ENCODE measurements at places on chromosomes 12 and 14.

DNA sequence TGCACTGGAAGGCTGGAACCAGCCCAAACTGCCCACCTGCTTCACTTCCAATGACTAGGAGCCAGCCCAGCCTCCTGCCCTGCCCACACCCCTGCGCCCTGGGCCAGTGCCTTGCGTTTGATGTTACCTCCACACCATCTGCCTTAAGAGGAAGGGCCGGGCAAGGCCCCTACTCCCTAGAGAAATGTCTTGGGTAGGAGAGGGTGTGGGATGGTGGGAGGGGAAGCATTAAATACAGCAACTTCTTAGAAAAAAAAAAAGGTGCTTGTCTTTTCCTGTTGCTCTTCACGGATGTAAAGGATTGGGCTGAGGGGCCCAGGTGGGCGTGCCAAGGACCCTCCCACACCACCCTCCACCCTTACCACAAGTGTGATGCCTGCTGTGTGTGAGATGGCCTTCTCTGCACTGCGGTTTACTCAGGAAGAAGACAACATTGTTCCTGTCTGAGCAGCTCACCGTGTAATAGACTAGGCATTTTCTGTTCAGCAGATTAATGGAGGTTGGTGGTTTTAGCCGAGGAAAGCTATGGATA, 99.9 kb downstream of the NINJ2 start:
- no peak for DNase-seq

- DNase-seq: peak; percentile 60
Observed at GRCh38 chr14:54622192-54622958, 55.4 kb downstream of the SAMD4A start.

DNA sequence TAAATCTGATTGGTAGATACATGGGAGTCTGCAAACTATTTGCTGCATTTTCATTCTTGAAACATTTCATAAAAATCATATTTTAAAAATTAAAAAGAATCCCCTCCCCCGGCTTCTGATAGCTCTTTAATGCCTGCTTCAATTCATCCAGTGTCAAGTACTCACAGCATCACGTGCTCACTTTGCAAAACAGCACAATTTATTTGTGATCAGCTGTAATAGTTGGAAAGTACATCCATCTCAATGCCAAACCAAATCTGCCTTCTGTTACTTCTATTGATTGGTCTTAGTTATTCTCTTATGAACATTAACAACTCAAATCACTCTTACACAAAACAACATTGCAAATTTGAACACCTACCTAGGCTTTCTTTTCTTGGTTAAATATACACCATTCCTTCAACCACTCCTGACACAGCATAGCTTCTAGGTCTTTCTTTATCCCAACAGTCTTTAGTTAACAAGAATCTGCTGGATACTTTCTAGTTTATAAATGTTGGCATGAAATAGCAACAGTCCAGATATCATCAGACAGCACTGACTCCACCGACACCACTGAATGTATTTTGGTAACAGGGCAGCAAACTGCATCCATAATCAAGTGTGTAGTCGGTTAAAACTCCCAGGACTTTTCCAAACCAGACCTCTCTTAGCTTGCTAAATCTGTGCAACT, 58.0 kb downstream of the PARP11 start:
- DNase-seq: no peak

DNA sequence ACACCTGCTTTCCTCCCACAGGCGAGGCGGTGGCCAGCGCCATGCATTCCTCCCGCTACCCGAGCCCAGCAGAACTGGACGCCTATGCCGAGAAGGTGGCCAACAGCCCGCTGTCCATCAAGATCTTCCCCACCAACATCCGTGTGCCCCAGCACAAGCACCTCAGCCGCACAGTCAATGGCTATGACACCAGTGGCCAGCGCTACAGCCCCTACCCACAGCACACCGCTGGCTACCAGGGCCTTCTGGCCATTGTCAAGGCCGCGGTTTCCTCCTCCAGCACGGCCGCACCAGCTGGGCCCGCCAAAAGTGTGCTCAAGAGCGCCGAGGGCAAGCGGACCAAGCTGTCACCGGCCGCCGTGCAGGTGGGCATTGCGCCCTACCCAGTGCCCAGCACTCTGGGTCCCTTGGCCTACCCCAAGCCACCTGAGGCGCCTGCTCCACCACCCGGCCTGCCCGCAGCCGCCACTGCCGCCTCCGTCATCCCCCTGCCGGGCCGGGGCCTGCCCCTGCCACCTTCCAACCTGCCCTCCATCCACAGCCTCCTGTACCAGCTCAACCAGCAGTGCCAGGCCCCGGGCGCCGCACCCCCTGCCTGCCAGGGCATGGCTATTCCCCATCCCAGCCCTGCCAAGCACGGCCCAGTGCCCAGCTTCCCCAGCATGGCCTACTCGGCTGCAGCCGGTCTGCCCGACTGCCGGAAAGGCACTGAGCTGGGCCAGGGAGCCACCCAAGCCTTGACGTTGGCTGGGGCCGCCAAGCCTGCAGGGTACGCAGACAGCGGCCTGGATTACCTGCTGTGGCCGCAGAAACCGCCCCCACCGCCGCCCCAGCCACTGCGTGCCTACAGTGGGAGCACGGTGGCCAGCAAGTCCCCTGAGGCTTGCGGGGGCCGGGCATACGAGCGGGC, 54.6 kb downstream of the FAM222A start:
- no peak for DNase-seq

DNA sequence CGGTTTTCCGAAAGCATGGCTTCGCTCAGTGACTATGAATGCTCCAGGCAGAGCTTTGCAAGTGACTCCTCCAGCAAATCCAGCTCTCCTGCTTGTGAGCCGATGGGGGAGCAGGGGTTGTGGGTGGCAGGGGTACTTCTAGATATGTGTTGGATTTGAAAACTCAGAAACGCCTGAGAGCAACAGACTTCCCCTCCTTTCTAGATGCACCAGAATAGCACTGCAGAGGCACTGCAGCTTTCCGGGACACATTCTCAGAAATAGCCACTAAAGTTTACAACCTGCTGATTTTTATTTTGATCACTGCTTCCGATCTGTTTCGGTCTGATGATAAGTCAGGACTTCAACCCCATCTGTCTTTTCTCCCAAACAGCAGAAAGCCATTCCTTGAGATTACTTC, 8.6 kb downstream of the TCP11L2 start:
- no peak for DNase-seq

DNA sequence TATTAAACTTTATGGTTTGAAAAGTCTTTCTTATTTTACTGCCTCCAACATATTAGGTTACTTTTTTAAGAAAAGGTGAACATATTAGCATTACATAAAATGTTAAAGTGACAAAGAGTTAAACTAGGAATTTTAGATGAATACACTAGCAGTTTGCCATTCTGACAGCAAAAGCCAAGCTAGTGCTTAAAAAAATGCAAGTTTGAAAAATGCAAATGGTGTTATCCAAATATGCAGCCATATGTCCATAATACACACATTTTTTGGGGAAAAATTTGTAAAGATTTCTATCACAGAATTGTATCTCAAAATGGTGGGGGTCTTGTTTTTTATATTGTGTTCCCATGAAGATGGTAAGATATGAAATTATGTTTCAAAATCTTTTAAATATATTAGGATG, 466.1 kb downstream of the FOXG1 start:
- no peak for DNase-seq

GRCh38 chr14:81350344-81351130, 49.6 kb downstream of the STON2 start:
- DNase-seq: no peak

- DNase-seq: no peak
Observed at GRCh38 chr14:77473921-77474320, 16.0 kb downstream of the AHSA1 start.

DNA sequence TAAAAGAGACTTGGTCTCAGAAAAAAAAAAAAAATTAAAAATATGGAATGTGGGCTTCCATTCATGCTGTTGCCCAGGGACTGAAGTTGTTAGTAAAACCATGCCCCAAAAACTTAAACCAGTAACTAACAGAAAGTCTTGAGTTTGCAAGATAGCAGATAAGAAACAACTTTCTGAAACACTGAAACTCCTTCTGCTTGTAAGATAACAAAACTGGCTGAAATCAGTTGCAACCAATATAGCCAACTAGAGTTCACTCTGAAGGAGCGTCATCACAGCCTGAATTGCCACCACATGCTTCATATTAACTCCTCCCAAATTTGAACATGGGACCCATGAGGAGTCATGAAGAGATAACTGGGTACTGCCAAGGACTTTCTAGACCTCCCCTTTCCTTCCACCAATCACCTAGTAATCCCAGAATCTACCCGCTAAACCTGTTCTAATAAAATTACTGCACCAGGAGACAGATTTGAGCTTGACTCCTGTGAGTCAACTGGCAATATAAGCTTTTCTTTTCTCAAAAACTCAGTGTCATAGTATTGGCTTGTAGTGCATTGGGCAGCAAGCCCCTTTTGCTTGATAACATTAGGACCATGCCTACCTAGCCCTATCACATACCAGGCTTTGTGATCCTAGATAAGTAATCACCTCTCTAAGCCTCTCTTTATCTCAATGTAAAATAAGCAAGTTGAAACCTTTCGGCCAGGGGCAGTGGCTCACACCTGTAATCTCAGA, 53.6 kb downstream of the R3HDM2 start:
- no peak for DNase-seq

- DNase-seq: no peak
Observed at GRCh38 chr12:18479256-18479655, 217.9 kb downstream of the PIK3C2G start.

DNA sequence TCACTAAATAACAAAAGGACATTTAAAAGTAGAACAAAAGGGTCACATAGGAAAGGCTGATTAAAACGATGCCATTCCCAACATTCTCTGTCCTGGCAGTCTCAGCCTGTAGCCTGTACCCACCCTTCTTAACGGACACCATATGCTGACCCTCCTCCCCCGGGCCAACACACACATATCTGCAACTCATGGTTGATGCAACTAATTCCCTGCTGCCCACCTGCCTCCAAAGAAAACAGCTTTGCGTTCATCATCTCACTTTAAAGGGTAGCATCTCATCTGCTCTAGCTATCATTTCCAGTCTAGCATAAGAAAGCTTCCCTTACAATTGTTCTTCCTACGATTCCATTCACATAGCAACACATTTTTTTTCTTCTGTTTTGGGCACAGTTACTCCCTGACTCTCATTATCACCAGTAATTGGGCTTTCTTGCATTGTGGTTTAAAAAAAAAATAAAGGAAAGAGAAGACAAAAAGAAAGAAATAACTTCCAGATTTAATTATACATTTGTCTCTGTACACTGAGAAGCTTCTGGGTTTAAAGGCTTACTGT, 92.9 kb downstream of the KCNC2 start:
- no peak for DNase-seq

GRCh38 chr12:17540921-17541320, 549.1 kb downstream of the RERGL start:
- DNase-seq: no peak

GRCh38 chr12:120194534-120195395, at the start of gene GCN1:
TSS of gene GCN1 (minus strand) at chr12:120194715. CDS start at chr12:120194697, 18 bp downstream.
- DNase-seq: peak; percentile 75

GRCh38 chr12:124466216-124467128, 100.9 kb downstream of the NCOR2 start:
- DNase-seq: peak; percentile 81

DNA sequence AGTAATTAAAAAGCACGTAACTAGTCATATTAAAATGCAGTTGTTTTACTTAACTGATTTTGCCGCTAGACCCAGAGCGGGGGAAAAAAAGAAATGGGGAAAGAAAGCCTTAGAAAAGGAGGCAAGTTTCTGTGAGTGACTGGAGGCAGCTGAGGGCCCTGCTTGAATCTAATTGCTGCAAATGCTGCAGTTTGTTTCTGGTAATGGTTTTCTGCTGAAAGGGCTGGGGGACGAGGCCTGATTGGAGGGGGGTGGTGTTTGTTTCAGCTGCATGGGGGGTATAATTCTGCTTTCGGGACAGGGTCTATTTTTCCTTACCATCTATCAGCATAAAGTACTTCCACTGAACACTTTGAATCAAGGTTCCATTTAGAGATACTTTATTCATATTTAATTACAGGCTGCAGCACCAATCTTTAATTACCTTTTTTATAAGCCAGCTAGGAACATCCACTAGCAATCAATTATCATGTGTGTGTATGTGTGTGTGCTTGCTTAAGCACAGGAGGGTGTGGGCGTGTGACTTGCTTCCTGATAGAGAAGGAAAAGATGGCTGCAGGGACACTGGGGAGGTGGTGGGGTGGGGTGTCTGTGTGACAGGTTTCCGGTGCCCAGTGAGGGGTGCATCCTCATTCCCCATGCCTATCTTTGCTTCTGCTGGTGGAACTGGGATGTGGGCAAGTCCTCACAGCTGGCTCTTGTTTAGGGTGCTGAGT, 83.4 kb downstream of the ADCK1 start:
- DNase-seq: no peak

- no peak for DNase-seq
Observed at GRCh38 chr12:100413001-100413400, 56.1 kb downstream of the SLC17A8 start.

GRCh38 chr12:107328442-107329133, 235.2 kb upstream of the CRY1 start:
- no peak for DNase-seq

DNA sequence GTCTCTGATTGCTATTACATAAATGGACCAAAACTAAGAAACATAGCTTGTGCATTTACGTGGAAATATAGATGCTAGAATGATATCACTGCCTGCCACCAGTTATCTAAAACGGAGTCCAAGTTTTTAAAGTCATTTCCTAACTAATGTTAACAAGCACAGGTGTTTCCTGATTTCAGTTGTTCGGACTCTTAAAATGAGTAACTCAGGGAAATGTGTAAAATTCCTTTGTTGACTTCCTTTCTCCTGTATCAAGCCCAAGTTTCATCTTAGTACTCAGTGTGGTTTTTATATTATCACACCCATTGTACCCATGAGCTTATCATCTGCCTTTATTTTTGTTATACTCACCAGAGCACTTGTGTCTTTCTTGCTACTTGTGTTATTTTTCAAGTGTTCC, 13.2 kb upstream of the PRKCH start:
- no peak for DNase-seq

- no peak for DNase-seq
Observed at GRCh38 chr12:83389237-83389996, 702.7 kb downstream of the TMTC2 start.

GRCh38 chr12:104638851-104639240, 182.1 kb downstream of the CHST11 start:
- no peak for DNase-seq

DNA sequence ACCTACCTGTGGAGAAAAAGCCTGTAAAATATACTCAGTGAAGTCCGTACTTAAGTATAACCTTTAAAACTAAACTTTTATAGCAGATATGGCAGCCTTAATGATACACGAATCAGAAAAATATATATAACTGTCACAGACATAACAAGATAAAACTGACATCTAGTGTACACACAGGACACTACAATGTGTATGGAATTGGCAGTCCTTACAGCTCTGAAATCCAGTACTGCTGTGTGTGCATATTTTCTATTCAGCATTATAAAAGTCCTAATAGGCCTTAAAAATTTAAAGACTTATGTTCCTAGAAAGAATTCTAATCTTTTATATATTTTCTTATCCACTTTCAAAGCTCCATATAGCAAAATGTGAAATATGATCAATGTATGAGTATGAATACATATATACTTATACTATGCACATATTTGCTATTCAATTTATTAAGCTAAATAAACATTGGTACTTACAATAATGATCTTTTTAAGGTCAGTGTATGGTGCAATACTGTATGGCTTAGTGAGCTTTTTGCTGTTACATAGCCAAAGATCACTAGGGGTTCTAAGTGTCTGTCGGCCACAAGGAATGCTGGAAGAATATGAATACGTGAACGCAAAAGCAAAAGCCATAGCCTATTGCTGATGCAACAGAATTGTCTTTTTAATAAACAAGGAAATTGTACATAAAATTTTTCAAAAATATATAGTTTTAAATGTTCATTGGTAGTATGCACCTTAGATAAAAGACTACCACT, 69.2 kb downstream of the C2CD5 start:
- no peak for DNase-seq

GRCh38 chr12:114286145-114286544, 119.8 kb downstream of the TBX5 start:
- DNase-seq: no peak
